Stimulated activated CD4-positive, alpha-beta T cell treated with anti-CD3 and anti-CD28 coated beads, Interleukin-15, amount 100 ng/mL, for 48 hours (primary cell): ENCODE measurements at places on chromosomes 2 and 18.

GRCh38 chr2:75012080-75012479 is 53.6 kb downstream of the POLE4 start:
- DNase-seq: no peak

GRCh38 chr2:158511706-158512105 is 55.0 kb downstream of the PKP4 start:
- DNase-seq: no peak

DNA sequence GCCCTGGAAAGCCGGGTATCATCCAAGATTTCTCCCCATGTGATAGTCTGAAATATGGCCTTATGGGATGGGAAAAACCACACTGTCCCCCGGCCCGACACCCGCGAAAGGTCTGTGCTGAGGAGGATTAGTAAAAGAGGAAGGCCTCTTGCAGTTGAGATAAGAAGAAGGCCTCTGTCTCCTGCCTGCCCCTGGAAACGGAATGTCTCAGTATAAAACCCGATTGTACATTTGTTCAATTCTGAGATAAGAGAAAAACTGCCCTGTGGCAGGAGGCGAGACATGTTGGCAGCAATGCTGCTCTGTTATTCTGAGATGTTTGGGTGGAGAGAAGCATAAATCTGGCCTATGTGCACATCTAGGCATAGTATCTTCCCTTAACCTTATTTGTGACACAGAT is 26.8 kb downstream of the RUFY4 start:
- no peak for DNase-seq

- DNase-seq: no peak
Observed at GRCh38 chr2:8662239-8662879, 19.5 kb upstream of the ID2 start.

DNA sequence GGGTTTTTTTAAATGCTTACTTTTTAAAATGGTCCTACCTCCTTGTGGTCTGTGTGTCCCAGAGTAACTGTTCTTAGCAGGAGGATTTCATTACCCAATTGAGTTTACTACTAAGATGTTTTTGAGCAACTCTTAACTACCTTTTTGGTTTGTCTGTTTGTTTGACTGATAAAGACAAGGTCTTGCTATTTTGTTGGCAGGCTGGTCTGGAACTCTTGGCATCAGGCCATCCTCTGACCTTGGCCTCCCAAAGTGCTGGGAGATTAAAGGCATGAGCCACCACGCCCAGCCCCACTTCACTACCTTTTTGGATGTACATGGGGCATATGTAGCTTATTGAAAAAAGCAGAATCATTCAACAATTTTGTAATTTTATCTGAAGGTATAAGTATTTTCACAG is 14.9 kb downstream of the MRPS9 start:
- DNase-seq: no peak

DNA sequence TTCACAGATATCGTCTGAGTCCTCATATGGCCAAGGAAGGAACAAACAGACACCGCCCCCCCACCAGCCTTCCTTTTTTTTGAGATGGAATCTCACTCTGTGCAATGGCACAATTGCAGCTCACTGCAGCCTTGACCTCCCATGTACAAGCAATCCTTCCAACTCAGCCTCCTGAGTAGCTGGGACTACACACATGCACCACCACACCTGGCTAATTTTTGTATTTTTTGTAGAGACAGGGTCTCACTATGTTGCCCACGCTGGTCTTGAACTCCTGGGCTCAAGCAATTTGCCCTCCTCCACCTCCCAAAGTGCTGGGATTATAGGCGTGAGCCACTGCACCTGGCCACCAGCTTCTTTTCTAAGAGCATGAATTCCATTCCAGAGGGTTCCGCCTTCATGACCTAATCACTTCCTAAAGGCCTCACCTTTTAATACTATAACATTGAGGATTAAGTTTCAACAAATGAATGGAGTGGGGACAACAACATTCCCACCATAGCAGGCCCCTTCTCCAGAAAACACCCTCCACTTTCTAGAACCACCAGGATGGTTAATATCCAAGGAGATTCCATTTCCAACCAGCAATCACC is 2.2 kb upstream of the TMBIM1 start:
- no peak for DNase-seq
